ENCODE measurements at places on chromosomes 5 and 9.

DNA sequence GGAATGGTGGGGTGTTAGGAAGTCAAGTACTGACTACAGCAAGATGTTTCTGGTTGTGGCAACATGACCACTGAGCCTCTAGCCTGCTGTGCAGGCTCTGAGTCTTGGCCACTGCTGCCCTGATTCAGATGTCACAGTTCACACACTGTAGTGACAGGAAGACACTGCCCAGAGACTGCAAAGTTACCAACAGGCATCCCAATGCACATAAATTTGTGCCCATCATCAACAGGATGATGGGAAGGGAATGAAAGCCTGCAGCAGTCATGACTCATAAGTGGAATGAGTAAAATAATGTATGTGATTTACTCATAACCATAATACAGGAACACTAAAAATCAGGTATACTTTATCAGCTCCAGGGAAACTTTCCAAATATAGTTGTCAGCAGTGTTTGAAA lies 251.6 kb upstream of the HAPLN1 start:
- DNase-seq = no peak

GRCh38 chr9:133862585-133863256 lies 124.6 kb upstream of the SARDH start:
- DNase-seq = no peak

DNA sequence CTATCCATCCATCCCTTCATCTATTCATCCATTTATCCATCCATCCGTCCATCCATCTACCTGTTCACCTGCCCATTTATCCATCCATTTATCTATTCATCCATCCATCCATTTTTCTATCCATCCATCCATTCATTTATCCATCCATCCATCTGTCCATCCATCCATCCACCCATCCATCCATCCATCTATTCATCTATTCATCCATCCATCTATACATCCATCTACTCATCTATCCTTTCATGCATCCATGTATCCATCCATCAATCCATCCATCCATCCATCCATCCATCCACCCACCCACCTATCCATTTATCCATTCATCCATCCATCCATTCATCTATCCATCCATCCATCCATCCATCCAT lies 10.8 kb downstream of the COL27A1 start:
- no peak for DNase-seq

DNA sequence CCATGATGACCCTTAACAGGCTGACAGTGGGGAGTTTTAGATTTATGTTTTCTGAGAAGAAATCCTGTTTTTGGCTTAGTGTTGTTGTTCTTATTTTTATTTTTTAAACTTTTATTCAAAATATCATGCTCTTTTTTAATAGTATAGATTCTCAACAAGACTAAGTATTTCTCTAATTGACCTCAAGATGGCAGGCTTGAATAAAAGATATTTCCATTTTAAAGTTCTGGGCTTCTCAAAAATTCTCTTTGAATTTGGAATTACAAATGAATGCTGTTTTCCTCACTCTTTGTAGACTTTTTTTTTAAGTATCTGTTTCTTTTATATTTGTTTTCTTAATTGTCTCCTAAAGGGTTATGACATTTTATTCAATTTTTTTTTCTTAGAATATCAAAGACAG lies 50.0 kb upstream of the SH3GL2 start:
- peak; percentile 56 for DNase-seq

- peak; percentile 2 for DNase-seq
Observed at GRCh38 chr9:84139296-84140070, 158.9 kb downstream of the RMI1 start.

DNA sequence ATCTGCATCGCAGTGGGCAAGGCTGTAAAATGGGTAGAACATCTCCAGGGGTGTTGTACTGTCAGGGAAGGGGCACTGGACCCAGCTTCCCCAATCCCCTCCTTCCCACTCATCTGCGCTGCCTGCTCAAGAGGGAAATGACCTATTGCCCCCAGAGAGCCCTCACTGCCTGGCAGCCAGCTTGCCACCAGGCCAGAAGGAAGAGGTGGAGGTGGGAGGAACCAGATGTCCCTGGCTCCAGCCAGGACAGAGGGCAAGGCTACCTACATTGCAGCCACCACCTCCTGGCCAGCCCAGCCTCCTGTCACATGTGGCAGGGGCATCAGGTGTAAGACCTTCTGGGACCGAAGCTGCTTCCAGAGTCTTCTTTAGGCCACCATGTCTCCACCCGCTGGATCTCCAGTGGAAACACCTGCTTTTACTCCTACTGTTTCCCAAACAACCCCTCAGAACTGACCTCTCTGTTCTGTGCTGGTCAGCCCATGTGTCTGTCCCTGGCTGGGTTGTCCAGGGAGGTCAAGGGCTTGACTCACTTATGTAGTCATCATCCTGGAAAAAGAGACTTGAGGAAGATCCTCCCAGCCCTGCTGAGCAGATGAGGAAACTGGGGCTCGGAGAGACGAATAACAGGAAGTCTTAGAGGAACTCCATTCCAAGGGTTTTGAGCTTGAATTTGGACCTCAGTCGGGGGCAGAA lies 42.3 kb downstream of the JADE2 start:
- DNase-seq = no peak
